Activated T-helper 2 cell treated with anti-CD3 and anti-CD28 coated beads, Interferon-gamma antibody, Interleukin-2, Interleukin-4, amounts not matched to agents 10 μg/mL and 5 μg/mL and 100 μg/mL, durations not matched to agents 14 hours and 24 hours and 36 hours (primary cell): ENCODE measurements at places on chromosomes 4 and X. TPM values are rescaled to one million over a fixed set of nuclear protein-coding genes. Genes with fewer than 3 reads are reported as not detected.

GRCh38 chr4:5708449-5709206 is at the start of gene EVC2:
Gene EVC2 (minus strand): TSS chr4:5708559. CDS start chr4:5708513, 46 bp downstream.
- no peaks in the 10 kb centered on the region for H3K36me3 ChIP-seq
- H3K4me1 ChIP-seq = peaks cover 2% of the 10 kb centered on the region
- no peak for DNase-seq
- peaks cover 46% of the 10 kb centered on the region for H3K27me3 ChIP-seq

DNA sequence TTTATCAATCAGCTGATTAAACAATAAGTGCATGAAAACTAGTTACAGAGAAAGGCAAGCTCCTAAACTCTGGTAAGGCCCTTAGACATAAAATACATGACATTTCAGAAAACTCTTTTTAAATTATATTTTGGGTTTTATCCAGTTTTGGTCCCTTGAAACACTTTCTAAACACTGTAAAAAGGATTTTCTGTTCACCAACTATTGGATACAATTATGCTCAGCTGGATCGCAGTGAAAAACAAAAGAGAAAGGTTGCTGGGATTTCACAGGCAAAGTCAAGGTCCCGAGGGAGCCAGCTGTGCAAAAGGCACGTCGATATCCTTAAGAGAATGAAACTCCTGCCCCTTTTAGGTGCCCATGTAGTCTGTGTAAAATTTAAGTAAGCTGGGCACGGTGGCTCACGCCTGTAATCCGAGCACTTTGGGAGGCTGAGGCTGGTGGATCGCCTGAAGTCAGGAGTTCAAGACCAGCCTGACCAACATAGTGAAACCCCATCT is 1018.4 kb upstream of the INTU start:
- H3K27me3 ChIP-seq = no peaks in the 10 kb centered on the region
- no peak overlapping the region for H3K27ac ChIP-seq
- H3K4me1 ChIP-seq = no peaks in the 10 kb centered on the region
- H3K36me3 ChIP-seq = no peaks in the 10 kb centered on the region
- no peak overlapping the region for H3K4me3 ChIP-seq
- DNase-seq = no peak

DNA sequence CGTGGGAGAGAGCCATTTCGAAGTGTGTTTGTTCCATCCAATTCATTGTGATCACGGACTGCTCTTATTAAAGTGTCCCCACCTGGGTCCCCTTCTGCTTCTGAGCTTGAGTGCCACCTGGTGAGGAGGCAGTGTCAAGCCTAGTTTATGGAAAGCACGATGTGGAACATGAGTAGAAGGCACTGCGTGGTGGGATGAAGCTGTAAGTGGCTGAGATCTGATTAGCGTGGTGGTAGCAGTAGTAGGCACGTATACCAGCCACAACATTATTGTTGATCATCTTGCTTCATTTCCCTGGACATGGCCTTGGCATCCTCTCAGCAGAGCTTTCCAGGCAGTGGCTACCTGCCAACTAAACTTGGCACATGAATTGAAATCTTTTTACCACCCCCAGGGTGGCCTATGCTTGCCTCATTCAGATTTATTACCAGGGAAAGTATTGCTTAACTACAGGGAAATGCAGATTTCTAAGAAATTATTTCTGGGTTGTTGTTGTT is 46.4 kb downstream of the GPAT3 start:
- no peak for DNase-seq
- H3K27ac ChIP-seq = no peak overlapping the region
- no peaks in the 10 kb centered on the region for H3K4me1 ChIP-seq
- H3K4me3 ChIP-seq = no peak overlapping the region

The ARHGAP36 gene
- not detected in 2 replicates for total RNA-seq

- H3K27ac ChIP-seq = peak within 1 kb of the TSS; percentile 67
- H3K27me3 ChIP-seq = no peaks in the 10 kb centered on the region
These were observed at the start of gene EDA2R for GRCh38 chrX:66638591-66639500. Gene EDA2R (minus strand): TSS chrX:66639078. CDS start chrX:66616020, 23,058 bp downstream.

The FHIP1A gene
- total RNA-seq = not detected in 2 replicates

DNA sequence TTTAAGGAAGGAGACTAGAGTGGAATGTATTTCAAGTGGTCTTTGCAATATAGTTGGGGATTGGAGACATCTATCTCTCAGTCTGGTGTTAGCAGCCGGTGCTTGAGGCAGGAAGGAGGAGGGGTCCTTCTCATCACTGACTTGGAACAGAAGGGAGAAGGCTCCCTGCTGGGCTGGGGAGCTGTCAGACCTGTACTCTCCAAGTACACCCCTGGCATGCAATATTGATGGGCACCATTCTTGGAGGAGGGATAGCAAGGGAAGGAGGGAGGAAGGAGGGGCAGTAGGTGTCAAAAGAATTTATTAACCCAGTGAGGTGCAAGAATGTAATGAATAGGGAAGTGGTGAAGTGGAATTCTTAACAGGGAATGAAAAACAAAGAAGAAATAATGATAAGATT is 338.8 kb downstream of the UNC5C start:
- H3K4me1 ChIP-seq = peaks cover 6% of the 10 kb centered on the region
- H3K27ac ChIP-seq = no peak overlapping the region
- no peak for DNase-seq
- no peaks in the 10 kb centered on the region for H3K36me3 ChIP-seq
